Left cardiac atrium (tissue), 4 donors: ENCODE measurements at places on chromosomes 13 and 19. TPM values are rescaled to one million over a fixed set of nuclear protein-coding genes. Genes with fewer than 3 reads are reported as not detected.

- DNase-seq, result no peak
These were observed 214.8 kb downstream of the COG6 start for GRCh38 chr13:39870197-39870747.

- DNase-seq, result no peak
These were observed 51.3 kb downstream of the ALOX5AP start for GRCh38 chr13:30786648-30787047.

DNA sequence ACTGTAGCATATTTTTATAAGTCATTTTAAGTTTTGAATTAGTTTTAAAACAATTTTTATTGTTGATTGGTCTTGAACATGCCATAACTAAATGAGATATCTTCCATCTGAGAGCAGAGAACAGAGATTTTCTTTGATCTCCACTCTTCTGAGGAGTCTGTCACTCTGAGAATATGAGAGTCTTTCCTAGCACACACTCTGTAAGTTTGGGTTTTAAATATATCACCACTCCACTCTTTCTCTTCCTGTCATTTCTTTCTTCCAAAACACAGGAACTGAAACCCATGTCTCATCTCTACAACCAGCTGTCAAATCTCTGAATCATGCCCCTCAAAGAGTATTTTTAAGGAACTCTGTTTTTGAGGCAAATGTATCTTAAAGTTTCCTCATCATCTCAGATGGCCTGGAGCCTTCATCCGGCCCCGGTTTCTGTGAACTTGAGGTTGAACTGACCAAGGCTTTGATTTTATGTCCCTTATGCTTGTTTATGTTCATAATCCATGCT, 698.2 kb upstream of the SGCG start:
- no peak for DNase-seq

- DNase-seq, result no peak
These were observed 932 bp upstream of the TRAPPC2B start for GRCh38 chr19:57362419-57362818.

- no peak for DNase-seq
These were observed 63.0 kb upstream of the ZNF536 start for GRCh38 chr19:30309176-30309575.

DNA sequence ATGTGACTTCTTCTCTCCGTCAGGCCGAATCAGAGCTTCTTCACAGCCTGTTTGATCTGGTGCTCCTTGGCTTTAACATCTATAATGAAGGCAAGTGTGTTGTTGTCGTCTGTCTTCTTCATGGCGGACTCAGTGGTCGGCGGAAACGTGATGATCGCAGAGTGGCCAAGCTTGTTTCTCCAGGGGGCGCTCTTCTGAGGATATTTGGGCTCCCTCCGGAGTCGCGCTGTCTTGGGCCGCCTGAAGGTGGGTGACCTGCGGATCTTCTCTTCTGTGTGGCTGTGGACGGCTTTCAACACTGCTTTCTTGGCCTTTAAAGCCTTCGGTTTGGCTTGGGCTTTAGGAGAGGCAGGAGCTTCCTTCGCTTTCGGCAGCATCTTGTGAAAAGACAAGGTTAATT, 9.8 kb downstream of the TPRX1 start:
- no peak for DNase-seq

DNA sequence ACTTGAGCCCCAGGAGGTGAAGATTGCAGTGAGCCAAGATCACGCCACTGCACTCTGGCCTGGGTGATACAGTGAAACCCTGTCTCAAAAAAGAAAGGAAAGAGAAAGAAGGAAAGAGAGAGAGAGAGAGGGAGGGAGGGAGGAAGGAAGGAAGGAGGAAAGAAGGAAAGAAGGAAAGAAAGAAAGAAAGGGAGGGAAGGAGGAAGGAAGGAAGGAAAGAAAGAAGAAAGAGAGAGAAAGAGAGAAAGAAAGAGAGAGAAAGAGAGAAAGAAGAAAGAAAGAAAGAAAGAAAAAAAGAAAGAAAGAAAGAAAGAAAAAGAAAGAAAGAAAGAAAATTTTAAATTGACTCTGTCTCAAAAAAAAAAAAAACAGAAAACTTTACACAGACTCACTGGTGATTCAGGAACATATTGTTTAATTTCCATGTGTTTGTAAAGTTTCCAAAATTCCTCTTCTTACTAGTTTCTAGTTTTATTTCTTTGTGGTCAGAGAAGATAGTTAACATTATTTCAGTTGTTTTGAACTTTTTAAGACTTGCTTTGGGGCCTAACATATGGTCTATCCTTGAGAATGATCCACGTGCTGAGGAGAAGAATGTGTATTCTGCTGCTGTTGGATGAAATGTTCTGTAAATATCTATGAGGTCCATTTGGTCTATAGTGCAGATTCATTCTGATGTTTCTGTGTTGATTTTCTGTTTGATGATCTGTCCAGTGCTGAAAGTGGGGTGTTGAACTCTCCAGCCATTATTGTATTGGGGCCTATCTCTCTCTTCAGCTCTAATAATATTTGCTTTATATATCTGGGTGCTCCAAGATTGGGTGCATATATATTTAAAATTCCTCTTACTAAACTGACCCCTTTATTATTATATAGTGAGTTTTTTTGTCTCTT, 204.4 kb upstream of the SERP2 start:
- no peak for DNase-seq

DNA sequence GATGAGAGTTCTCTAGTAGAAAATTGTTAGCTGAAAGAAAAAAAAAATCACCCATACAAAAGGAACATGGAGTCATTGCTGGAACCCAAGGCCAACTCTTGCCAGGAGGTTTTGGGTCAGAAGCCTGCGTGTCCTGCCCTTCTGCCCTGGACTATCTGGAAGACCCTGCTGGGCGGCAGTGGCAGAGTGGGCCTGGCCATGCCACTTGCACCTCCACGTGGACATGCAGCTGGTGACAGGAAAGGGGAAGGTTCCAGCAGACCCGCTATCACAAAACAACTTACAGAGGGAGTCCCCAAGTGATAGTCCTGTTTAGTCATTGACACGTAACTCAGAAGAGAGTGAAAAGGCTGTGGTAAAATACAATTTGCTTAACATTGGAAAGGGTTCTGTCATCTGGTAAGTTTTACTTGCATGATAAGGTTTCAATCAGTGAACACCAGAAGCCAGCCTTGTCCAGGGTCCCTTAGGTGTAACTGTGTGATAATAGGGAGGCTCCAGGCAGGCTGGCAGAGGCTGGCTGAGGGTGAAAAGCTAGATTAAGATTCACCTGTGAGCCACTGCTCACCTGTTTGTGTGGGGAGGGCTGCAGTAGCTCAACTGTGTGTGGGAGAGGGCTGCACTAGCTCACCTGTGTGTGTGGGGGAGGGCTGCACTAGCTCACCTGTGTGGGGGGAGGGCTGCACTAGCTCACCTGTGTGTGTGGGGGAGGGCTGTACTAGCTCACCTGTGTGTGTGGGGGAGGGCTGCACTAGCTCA, 47.8 kb downstream of the COL4A2 start:
- DNase-seq, result no peak

DNA sequence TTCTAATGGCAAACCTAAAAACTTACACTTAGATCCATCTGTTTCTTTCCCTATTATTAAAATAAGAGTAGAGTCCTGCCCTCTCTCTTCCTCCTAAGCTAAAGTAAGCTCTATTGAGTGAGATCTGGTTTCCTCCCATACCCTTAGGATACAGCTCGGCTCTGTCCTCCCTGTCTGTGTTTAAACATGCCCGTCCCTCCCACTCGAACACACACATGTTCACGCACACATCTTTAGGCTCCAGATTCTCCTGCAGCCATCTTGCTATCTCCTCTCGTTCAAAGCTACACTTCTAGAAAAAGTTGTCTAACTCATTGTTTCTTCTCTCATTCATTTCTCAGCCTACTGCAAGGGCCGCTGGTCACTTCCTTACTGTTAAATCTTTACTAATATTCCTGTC, 15.1 kb upstream of the CEBPG start:
- DNase-seq, result no peak

- DNase-seq, result no peak
These were observed at the start of gene ZBTB32 for GRCh38 chr19:35704218-35704617. Gene ZBTB32 (plus strand): TSS chr19:35704558. CDS start chr19:35714627, 10,069 bp downstream.

DNA sequence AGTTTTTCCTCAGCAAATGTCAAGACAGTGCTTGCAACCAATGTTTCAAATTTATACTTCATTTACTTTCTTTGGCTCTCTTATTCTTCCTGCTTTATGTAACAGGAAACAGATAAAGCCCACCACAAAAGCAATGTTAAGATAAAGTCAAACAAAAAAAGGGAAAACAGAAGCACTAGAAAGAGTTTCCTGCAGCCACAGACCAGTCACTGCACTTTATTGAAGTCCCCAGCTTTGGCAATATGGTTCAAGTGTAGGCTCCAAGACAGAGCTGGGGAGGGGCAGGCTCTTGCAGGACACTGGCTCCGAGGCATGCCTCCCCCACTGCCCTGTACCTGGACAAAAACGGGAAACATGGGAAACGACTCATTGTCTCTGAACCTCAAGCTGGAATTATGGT, 15.3 kb upstream of the CDC16 start:
- no peak for DNase-seq

DNA sequence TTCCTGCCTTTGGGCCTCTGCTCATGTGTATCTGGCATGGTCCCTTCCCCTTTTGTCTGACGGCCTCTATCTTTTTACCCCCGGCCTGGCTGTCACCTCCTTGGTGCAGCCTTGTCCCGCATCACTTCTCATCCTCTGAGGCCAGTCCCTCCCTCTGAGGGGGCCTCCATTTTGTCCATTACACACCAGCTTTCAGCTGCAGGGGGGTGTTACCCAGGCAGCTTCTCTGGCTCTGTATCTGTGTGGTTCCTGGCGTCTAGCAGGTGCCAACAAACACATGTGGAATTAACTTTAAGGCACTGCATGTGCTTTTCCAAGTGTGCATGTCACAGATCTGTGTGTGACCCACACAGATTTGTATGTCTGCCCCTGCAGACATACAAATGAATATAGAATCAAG, 52.4 kb downstream of the LYL1 start:
- DNase-seq, result no peak

PIH1D1 gene
- total RNA-seq, result 32.2 TPM

MBD3 gene
- 60.8 TPM for total RNA-seq

CCDC106 gene
- total RNA-seq, result 17.4 TPM

GJB2 gene
- not detected for total RNA-seq

ADGRE2 gene
- 1.4 TPM for total RNA-seq

ERICH6B gene
- total RNA-seq, result not detected

CLASRP gene
- total RNA-seq, result 47.7 TPM

ZGLP1 gene
- 1.5 TPM for total RNA-seq

PPM1N gene
- 0.47 TPM for total RNA-seq

SLC35E1 gene
- 28.1 TPM for total RNA-seq
